ENCODE measurements at places on chromosomes 16 and 17.

DNA sequence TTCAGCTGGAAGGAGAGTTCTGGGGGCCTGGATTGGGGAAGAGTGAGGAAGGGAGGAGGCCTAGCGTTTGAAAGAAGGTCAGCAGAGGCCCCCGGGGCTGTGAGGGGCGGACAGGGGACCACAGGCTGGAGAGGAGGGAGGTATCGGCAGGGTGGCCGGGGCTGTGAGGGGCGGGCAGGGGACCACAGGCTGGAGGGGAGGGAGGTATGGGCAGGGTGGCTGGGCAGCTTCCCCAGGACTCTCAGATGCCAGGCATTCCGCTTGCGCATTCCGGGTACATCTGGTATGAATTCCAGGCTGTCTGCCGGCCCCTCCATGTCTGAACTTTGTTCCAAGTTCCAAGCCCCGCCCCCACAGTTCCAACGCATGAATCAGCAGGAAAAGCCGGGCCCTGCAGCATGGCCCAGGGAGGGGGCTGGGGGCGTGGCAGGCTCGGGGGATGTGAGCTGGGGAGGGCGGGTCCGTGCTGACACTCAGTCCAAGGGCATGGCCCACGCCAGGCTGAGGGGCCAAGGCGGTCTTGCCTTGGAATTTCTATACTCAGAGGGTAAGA, 4.3 kb upstream of the TLCD2 start:
- peak; percentile 60 for DNase-seq

- no peak for DNase-seq
Observed at GRCh38 chr16:21205303-21205702, 6.1 kb downstream of the ZP2 start.

DNA sequence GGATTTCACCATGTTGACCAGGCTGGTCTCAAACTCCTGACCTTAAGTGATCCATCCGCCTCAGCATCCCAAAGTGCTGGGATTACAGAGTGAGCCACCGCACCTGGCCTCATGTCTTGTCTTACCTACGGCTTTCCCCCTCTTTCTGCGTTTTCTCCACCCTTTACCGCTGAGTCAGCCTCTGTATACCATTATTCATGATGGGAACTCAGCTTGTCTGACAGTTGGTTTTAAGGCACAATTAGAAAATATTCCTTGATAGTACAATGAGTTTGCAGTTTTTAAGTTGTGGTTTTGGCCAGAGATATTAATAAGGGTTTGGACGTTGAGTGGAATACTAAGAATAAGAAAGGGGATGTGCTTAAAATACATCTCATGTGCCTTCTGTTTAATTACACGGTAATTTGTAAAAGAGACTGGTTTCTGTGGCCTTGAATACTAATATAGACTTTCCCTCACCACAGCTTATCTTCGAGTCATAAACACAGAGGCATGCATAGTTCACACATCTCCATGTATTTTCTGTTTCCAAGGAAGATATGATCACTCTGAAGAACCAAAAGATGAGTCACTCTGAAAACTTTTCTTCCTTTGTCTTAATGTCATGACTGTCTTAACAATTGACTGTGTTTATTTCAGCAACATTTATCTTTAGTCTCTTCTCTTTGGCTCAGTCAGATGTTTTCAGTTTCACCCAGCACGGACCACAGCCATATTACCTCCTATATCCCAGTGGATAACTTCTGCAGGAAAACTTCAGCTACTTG, 54.4 kb downstream of the PITPNC1 start:
- peak; percentile 57 for DNase-seq

DNA sequence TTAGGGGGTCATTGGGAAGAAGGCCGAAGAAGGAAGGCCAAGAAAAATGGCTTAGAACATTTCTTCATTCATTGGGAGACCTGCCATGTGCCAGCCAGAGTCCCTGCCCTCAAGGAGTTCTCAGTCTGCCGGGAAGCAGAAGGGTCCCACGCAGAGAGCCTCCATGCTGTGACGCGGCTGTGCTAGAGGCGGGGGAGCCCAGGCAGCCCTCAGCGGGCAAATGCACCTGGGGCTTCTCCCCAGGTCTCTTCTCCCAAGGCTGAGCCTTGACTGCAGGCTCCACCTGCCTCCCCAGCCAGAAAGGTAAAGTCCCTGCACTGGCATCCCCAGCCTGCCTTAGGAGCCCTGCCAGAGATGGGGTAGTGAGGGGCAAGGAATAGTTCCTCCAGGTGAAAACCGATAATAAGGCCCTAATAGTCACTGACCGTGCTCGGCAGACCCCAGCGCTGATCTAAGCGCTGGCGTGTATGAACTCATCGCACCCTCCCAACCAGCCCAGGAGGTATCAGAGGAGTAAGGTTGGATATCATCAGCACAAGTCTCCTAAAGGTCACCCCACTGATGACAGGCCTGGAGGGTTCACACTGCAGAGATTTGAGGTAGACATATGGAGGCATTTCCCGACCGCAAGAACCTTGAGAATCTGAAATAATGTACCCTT, 6.0 kb upstream of the CDR2L start:
- no peak for DNase-seq

DNA sequence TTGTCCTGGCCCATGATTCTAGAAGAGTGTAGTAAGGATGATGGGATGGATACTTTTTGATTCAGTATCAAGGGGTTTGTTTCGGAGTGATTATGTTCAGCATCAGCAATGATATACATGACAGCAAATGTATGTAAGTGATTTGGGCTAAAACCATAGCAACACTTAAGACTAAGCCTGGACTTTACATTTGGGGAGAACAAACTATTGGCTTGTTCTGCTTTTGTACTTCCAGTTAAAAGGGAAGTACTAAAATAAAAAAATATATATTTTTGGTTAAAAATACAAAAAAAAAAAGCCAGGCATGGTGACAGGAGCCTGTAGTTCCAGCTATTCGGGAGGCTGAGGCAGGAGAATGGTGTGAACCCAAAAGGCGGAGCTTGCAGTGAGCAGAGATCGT, 20.5 kb upstream of the DHX8 start:
- no peak for DNase-seq

GRCh38 chr17:17119106-17119505, 76.8 kb downstream of the MPRIP start:
- no peak for DNase-seq

GRCh38 chr16:66604376-66605176, at the start of gene CMTM3:
Gene CMTM3 (plus strand): TSS chr16:66604704. CDS start chr16:66604806, 102 bp downstream.
- DNase-seq, result peak; percentile 93

DNA sequence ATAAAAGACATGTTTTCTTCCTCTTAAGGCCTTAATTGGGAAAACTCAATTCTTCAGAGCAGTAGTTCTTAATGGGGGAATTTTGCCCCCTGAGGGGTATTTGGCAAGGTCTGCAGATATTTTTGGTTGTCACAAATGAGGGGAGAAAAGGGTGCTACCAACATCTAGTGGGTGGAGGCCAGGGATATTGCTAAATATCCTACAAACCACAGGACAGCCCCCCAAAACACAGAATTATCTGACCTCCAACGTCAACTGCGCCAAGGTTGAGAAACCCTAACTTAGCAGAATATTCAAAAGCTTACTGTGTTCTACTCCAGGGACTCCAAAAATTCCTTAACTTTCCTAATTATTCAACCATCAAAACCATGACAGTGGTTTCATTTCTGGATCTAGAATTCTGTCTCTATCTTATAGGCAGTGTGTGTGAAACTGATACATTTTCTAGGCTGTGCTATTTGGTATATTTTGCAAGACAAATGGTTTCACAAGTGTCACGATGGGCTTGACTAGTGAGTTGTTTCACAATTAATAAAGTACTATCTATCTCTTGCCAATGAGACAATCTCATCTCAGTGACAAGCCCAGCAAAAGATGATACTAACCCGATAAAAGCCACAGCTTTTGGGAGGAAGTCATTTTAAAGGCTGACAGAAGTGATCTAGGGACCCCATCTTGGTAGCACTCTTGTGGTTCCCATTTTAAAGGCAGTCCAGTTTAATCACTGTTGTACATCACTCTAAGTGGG, 14.7 kb downstream of the TXNDC11 start:
- DNase-seq, result no peak

- DNase-seq, result no peak
Observed at GRCh38 chr17:9672266-9672665, 26.9 kb downstream of the USP43 start.

DNA sequence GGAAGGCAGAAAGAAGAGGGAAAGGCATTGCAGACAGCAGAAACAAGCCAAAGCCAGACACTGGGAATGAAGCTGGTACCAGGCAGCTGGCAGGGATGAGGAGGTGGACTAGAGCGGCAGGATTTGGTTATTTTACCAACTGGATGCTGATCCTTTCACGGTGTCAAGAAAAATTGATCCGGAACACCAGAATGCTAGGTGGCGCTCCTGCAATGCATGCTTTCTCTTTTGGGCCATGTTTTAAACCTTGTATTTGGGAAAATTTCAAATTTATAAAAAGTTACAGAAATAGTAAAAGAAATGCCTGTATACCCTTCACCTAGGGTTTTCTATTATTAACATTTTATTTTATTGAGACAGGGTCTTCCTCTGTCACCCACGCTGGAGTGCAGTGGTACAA, 224.7 kb downstream of the SOX9 start:
- no peak for DNase-seq

GRCh38 chr16:3183445-3184139, 4.4 kb upstream of the OR1F1 start:
- DNase-seq, result no peak

DNA sequence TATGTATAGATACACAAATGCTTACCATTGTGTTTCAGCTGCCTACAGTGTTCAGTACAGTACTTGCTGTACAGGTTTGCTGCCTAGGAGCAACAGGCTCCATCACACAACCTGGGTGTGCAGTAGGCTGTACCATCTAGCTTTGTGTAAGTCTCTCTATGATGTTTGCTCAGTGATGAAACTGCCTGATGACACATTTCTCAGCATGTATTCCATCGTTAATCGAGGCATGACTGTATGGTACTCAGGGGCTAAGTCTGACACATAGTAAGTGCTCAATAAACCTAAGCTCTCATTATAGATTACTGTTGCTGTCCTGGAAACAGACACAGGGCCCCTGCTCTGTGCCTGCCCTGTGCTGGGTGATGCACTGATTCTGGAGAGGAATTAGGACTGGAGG, 18.1 kb downstream of the KCNJ12 start:
- no peak for DNase-seq

GRCh38 chr16:73027685-73028111, 20.2 kb downstream of the ZFHX3 start:
- DNase-seq, result no peak

- no peak for DNase-seq
Observed at GRCh38 chr17:67110619-67111018, 66.3 kb downstream of the CACNG1 start.

- peak; percentile 91 for DNase-seq
Observed at GRCh38 chr17:62478424-62478879, at the start of gene TLK2. Gene TLK2 (plus strand): TSS chr17:62478825. CDS start chr17:62481126, 2,301 bp downstream.

- no peak for DNase-seq
Observed at GRCh38 chr16:81585785-81586184, 141.2 kb downstream of the CMIP start.

DNA sequence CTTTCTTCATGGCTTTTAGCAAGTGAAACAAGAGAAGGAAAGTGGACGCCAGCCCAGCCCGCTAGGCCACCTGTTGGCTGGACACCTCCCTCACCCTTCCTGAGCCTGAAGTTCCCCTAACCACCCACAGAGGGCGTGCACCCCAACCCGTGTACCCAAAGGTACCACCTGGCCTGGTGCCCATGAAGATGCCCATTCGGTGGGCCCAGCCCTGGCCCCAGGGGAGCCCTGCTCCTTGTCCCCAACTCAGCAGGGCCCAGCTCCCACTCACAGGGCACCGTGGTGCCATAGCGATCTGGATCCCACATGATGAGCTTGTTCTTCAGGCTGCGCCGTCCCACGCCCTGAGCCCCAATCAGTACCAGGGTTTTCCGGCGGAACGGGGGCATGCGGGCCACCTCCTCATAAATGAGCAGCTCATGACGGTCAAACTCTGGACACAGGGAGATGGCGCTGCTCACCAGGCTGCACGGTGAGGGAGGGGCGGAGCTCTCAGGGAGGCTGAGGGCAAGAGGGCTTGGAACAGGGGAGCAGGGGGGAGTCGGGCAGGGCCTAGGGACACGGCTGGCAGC, 26.8 kb downstream of the MPP2 start:
- DNase-seq, result peak; percentile 72

- DNase-seq, result no peak
Observed at GRCh38 chr16:69942627-69943170, 8.4 kb upstream of the CLEC18A start.

DNA sequence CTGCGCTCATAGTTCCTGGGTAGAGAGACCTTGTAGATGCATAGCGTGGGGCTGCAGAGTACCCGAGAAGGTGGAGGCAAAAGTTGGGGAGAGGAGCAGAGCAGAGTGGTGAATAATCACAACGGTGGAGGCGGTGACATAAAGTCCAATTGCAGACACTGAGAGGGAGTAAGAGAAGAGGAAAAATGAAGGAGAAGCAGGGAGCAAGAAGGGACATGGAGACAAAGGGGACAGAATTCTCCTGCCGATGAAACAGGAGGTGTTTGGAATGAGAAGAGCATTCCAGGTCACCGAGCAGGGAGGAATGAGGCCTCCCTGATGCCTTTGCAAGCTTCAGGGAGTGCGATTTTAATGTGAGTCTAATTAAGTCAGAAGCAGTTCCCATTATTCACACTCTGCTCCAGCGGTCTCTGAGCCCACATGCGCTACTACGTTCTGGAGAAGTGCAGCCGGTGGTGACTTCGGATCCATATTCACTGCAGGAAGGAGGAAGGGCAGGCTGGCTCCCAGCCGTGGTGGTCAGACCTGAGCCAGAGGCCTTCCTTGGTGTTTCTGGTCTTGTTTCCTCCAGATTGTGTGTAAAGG, 108.0 kb upstream of the DNAH9 start:
- no peak for DNase-seq

DNA sequence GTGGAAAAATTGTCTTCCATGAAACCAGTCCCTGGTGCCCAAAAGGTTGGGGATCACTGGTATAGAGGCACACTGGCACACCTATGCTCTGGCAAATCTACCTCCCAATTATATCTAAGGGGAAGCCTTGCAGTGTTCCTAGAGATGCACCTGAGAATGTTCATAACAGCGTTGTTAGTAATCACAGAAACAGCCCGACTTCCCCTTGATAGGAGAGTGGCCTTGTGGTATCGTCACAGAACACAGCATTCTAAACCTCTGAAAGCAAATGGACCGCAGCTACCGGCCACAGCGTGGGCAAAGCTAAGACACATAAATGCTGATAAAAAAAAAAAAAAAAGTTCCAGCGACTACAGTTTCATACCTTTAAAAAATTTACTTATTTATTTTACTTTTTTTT, 39.1 kb upstream of the ADGRG1 start:
- peak; percentile 53 for DNase-seq

GRCh38 chr16:11619327-11619851, 32.7 kb upstream of the LITAF start:
- DNase-seq, result no peak

- no peak for DNase-seq
Observed at GRCh38 chr16:65394281-65394680, 272.4 kb upstream of the CDH11 start.

DNA sequence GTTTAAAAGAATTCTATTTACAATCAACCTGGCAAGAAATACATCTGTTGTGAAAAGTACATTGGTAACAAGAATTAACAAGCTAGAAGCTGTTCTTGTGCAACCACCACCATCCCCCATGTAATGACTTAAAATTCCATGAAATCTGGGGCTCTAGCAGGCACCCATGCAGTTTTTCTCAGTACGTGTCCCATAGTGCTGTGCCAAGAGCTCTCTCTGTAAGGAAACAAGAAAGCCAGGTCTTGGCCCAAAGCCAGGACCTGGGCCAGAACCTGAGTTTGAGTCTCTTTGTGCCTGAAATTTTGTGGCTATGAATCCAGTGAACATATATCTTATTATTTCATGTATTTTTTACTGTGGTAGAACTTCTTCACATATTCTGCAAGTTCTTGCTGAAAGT, 46.6 kb downstream of the NUP93 start:
- DNase-seq, result no peak

All from activated CD8-positive, alpha-beta memory T cell treated with anti-CD3 and anti-CD28 coated beads for 24 hours (primary cell).